ENCODE measurements at places on chromosomes 2 and 18.
A peak's percentile ranks its signal among the peaks of the same experiment; 100 is the strongest.

- no peak for DNase-seq
These were observed 6.6 kb upstream of the KANSL1L start for GRCh38 chr2:210177769-210178168.

- DNase-seq, result no peak
These were observed 210.8 kb upstream of the SMIM21 start for GRCh38 chr18:75638223-75638775.

GRCh38 chr2:19900931-19901441, 797 bp downstream of the TTC32 start:
- DNase-seq, result no peak

- DNase-seq, result no peak
These were observed 41.3 kb downstream of the HDHD2 start for GRCh38 chr18:47108998-47109405.

GRCh38 chr2:159009940-159010339, 41.5 kb downstream of the TANC1 start:
- DNase-seq, result no peak

- DNase-seq, result no peak
These were observed 118.5 kb downstream of the CALCRL start for GRCh38 chr2:187329586-187329985.

GRCh38 chr2:223210489-223210888, 158.5 kb downstream of the KCNE4 start:
- no peak for DNase-seq

GRCh38 chr2:239258248-239258647, 142.6 kb downstream of the HDAC4 start:
- no peak for DNase-seq

DNA sequence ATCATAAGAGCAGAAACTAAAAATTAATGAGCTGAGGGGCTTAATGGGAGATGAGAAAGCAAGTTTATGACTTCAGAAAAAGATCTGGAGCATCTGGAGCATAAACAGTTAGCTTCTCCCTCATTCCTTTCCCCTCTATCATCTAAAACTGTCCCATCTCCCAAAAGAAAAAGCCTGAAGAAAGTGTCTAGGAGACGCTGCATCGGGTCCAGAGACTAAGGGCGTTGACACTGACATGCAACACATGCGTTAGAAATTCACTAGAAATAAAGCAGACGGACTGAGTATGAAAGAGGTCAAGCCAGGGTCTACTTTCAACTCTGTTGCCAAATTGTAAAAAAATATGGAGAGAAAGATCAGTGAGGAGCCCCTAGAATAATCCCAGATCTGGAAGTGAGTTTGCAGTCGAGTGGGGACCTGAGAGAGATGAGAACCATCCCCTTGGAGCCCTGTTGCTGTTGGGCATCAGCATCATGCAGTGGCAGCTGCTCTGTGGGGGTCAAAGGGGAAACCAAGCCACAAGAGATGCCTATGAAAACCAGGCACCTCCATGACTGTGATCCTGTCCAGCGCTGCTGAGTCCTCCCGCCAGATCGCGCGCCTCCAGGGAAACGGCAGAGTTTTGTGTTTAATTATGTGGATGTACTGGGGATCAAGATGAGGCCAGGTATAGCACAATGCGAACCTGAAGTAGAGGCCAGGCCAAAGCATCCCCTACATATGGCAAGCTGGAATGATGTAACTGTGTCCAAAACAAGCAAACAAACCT, 13.9 kb downstream of the ANTXR1 start:
- DNase-seq, result no peak

GRCh38 chr18:51537487-51537886, 340.0 kb upstream of the MEX3C start:
- peak; percentile 57 for DNase-seq

DNA sequence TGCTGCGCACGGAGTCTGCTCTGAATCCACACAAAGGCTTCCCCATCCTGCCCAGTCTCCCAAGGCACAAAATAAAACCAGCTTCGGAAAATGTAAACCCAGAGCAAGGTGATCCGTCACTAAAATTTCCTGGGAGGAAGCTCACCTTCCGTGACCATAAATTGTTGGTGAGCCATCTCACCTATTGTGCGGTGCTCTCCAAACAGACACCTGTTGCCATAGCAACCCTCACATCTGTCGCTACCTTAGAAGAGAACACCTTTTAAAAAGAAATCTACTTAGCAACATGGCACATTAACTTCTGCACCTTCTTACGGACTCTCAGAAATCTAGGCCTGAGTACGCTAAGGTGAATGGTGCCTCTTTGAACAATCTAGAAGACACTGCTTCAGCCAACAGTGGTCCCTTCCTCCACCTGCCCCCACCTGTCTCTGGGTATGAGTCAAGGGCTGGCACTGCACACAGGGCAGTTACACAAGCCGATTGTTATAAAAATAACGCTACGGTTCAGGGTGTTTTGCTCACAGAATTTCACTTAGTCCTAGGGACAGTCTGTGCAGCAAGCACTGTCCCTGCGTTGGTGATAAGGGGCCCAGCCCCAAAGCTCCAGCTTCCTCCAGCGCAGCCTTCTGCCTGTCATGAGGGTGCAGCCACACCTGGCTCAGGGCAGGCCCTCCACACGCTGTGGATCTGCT, 114.9 kb upstream of the ID2 start:
- DNase-seq, result peak; percentile 58

- peak; percentile 83 for DNase-seq
These were observed 124.4 kb downstream of the INHBB start for GRCh38 chr2:120470041-120470965.

GRCh38 chr2:71226096-71226964, 573 bp downstream of the PAIP2B start:
- peak; percentile 68 for DNase-seq

GRCh38 chr2:65429786-65430602, 2.4 kb downstream of the SPRED2 start:
- no peak for DNase-seq

DNA sequence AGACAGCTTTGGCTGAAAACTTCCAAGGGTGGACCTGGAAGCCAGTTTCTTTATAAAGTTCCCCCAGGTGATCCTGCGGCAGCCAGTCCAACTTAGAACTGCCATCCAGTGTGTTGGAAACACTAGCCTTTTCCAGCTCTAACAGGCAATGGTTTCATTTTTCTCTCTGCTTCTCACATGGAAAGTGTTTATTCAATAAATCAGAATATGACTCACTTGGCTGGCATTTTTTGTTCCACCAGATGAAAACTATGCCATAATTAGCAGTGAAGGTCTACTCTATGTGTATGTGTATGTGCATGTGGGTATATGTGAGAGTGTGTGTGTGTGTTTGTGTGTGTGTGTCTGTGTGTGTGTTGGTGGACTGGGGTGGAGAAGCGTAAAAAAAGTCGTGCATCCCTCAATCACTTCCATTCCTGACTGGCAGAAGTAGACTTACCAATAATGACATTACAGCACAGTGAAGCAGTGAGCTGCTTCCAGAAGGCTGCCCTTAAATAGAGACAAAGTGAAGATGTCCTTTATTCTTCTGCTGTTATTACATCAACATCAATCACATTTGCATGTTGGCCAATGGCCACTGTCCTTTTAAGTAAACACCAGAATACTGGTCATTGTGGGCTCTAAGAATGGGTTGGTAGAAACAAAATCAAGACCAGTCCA, 90.9 kb upstream of the SETBP1 start:
- no peak for DNase-seq

DNA sequence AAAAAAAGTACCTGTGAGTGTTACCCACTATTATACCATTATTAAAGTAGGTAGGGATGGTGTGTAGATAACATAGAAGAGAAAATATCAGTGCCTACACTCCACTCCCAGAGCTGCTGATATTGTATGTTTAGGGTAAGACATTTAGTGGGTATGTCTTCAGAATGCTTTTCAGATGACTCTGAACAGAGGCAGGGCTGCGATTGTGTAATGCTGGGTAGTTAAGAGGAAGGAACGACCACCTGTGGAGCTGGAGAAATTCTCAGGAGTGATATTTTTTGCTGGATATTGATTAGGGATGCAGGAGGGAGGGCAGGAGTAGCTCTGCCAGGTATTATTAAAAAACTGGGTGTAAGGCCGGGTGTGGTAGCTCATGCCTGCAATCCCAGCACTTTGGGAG, 2.8 kb downstream of the CNOT11 start:
- no peak for DNase-seq

DNA sequence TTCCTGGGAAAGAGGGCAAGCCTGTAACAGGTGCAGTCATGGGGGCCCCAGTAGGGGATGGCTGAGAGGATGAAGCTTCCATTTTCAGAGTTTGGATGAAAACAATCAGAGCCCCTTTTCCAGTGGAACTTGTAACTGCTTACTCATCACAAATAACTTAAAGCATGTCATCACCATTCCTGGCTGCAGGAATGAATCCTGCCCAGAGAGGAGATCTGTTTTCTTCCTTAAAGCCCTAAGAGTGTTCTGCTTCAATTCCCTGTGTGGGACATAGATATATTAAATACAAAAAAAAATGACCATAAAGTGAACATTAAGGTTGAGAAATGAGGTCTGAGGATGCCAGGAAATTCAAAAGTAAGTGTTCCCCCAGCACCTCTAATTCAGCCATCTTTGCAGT, 183.4 kb upstream of the MEIS1 start:
- DNase-seq, result no peak

DNA sequence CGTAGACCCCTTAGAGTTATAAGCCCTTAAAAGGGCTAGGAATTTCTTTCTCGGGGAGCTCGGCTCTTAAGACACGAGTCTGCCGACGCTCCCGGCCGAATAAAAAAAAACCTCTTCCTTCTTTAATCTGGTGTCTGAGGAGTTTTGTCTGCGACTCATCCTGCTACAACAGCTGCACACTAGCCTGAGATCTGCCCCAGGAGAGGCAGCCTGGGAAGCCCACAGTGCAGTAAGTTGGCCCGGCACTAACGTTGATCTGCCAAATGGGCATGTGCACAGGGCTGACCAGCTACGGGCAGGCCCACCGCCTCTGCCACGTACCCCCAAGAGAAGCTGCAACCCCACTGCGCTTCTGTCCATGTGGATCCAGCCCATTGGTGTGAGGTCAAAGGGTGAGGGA, 8.4 kb upstream of the LIMS2 start:
- DNase-seq, result peak; percentile 38

DNA sequence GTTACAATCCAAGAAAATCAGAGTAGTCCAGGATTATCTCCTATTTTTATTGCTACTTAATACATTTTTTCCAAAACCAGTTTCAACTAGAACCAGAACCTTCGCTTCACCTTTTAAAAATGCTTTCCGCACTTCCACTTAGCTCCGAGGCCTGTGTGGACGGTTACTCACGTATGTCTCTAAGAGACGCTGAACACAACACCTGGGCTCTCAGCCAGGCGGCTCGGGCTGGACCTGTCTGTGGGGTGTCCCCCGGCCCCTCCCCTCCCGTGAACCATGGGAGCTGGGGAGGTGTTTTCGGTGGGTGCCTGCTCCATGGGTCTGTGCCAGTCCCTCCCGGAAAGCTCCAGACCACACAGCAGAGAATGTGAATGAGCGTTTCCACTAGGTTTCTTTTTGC, 223.8 kb downstream of the GLI2 start:
- DNase-seq, result peak; percentile 73

DNA sequence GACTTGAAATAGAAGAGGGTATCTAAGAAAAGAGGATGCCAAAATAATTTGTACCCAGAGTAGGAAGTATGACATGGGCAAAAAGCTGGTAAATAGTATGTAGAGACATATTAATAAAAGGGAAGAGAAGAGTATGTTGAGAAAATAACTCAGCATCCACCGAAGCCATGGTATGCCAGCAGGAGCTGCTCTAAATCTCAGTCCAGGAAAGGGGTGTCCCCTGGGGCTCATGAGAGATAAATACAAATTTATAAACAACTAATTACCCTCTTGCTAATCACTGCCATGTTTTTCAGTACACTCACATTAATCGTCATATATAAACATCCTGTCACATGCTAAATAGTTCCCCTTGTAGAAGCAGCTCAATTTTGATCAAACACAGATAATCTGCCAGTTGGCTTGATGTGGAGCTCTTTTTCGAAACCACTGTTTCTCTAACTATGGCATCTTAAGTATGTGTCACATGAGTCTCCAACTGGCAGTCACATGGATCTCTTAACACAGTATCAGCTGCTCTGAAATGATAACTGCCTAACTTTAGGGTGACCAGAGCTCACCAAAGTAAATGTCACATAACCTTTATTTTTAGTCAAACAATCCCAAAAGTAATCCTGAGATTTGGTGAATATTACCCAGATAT, 31.9 kb downstream of the EXOC6B start:
- DNase-seq, result no peak

- no peak for DNase-seq
These were observed 282.6 kb downstream of the CPS1 start for GRCh38 chr2:210839034-210839433.

DNA sequence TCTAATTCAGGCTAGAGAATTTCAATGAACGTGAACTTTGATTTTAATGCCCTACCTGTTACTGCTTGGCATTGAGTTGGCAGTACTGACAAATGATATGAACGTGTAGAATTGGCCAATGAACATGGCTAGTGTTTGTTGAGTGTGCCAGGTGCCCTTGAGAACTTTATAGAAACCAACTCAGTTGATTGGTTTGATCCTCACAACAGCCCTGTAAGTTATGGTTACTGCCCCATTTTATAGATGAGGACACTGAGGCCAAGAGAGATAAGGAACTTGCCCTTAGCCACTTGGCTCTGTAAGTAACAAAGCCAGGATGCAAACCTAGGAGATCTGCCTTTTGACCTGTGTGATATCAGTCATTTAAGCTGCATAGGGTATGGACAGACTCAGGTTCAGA, 275.7 kb downstream of the NEDD4L start:
- no peak for DNase-seq

DNA sequence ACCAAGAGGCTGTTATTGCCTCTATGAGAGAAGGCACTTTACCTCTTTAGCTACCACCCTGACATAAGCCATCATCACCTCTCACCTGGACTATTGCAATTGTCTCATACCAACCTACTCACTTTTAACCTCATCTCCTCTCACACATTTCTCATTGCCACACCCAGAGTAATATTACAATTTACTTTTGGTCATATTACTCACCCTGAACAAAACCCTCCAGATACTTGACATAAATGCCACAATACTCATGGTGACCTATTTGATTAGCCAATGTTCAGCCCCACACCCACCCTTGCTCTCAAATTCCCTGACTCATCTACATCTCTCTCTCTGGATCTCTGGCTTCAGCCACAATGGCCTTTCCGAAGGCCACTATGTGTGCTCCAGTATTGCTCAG, 90.9 kb upstream of the CDH7 start:
- DNase-seq, result no peak

DNA sequence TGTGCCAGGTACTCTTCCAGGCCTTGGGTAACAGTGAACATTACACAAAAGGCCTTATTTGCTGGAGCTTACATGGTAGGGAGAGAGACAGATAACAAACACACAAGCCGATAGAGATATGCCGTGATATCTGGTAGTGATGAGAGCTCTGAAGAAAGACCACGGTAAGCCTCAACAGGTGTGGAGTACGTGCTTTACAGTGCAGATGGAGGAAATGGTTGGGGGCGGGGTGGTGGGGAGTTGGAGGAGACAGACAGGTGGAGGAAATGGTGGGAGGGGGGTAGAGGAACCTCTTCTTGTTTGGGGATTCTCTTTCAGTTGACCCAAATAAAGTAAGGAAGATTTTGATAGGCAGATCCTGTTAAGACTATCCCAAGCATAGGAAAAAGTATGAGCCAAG, 141.1 kb upstream of the ALPP start:
- DNase-seq, result no peak
